ENCODE measurements at places on chromosomes 3 and 15. TPM values are rescaled to one million over a fixed set of nuclear protein-coding genes. Genes with fewer than 3 reads are reported as not detected.

Gene PLA2G4D
- polyA plus RNA-seq = not detected

Gene CLRN1
- not detected for polyA plus RNA-seq

Gene MORC1
- polyA plus RNA-seq = not detected

Gene SPCS1
- 234 TPM for polyA plus RNA-seq

Gene PRICKLE2
- polyA plus RNA-seq = 4.3 TPM

Gene TYRO3
- 26.3 TPM for polyA plus RNA-seq
